ENCODE measurements at places on chromosomes 1 and 21.

DNA sequence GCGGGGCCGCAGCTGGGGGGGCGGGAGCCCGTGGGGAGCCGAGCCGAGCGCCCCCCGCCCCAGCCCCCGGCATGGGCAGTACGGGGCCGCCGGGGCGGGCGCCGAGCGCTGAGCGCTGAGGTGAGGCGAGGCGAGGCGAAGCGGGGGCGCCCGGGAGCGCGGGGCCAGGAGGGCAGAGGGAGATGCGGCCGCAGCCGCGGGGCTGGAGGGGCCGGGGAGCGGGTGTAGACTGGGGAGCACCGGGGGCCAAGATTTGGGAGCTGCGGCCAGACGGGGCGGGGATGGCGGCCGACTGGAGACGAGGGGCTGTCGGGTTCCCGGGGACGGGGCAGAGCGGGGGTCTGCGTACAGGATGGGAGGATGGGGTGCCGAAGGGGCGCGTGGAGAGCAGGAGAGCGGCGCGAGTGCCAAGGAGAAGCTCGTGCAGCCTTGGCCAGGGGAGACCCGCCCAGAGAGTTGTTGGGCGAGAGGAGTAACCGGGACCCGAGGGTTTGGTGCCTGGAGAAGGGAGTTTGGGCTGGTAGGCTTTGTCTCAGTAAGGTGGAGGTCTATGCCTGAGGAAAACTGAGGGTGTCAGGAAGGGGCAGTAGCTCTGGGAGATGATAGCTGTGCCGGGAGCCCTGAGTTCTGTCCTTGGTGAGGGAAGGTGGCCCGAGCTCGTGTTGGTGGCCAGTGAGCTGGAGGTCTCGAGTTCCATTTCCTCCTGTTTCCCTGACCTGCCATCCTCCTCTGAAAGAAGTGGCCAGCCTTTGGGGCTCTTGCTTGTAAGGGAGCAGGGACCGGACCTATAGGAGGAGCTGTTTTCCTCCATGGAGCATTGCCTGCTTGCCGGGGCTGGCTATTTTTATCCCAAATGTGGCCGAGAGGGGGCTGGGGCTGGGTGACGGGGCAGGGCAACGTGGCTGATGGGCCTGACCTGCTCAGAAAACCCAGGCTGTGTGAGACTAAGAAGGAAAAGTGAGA lies 539 bp downstream of the ATP8B2 start:
- peak; percentile 1 for ATAC-seq

GRCh38 chr1:193533853-193534252 lies 347.4 kb upstream of the B3GALT2 start:
- ATAC-seq: no peak

DNA sequence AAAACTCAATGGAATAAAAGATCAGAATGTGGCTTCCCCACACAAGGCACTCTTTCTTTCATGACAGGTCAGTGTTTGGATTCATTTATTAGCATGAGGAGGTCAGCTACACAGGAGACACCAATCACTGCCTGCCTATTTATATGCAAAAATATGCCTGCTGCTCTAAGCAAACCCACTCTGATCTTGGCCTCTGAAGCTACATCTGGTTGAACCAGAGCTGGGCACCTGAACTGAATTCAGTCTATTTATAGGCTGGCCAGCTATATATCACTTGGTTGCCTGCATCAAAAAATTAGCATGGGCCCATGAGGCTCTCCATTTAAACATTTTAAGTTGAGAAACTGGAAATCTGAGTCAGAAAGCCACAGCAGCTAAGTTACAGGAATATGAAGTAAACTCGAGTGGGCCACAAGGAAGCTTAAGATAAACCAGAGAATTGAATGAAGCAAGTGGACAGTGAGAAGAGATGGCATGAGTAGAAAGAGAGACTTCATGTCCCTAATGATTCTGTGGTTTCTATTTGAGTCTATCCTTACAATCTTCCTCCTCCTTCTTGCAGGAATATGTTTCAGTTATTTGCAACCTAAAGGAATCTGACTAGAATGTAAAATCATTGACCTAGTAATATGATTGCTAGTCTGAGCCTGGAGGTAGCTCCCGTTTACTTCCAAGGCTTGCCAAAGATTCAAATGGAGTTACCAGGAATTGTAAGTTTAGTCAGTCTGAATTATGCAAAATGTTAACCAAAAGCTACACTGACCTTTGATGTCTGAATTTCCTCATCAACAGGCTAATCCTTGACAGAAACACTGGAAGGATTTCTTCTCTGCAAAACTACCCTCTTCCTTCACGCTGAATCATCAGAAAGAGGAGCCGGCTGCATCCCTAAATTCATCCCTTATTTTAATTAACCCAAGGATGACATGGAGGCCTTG lies 17.7 kb downstream of the DDAH1 start:
- no peak for ATAC-seq

GRCh38 chr1:81982523-81982922 lies 181.8 kb downstream of the ADGRL2 start:
- no peak for ATAC-seq

DNA sequence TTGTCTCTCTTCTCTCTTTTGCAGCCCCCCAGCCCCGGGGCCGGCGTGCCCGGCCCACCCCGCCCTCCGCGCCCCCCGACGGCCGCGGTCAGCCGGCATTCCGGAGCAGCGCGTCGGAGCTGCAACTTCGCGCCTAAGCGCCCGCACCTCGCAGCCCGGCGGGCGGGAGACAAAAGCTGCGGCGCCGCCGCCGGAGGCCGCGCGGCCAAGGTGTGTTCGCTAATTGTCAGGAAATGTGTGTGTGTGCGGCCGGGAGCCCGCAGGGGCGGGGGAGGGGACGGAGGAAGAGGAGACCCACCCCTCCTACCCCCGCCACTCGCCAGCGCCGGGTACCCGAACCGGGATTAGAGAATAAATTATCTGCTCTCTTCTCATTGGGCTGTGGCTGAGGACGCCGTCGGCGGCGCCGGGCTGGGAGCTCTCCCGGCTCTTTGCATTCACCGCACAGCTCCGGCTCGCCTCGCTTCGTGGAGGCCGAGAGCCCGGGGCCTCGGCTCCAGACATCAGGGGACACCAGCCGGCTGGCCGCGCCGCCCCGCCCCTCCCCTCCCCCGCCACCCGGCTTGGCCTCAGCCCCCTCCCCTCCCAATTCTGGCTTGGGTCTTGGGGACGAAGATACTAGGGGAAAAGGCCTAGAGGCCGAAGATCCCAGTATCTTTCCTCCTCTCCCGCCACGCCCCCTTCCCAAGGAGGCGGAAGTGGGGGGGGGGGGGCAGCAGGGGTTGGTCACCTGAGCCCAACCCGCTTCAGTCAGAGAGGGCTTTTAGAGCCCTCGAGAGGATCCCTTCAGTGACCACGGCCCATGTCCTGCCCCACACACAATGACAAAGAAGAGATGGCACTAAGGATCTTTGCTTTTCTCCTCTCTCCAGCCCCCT lies 1.3 kb upstream of the BLACAT1 start:
- no peak for ATAC-seq

DNA sequence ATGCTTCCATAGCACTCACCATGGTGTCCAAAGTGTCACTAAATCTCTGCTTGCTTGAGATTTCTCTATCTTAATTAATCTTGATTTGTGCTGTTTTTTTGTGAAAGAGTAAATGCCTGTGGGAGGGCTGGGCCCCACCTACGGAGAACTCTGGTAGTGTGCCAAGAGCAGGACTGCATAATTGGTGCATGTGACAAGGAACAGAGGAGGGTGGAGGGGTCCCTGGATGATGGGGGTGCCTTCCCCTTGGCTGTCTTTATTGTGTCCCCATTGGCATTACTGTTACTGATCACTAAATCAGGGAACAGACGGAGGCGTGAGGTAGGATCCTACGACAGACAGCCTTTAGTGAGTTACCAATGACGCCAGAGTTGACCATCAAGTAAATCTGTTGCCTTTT lies 223.4 kb downstream of the DISC1 start:
- ATAC-seq: no peak

- ATAC-seq: no peak
Measured at GRCh38 chr1:86503406-86504136, 34.8 kb downstream of the CLCA1 start.

- no peak for ATAC-seq
Measured at GRCh38 chr1:46030876-46031660, 101.4 kb downstream of the PIK3R3 start.

- no peak for ATAC-seq
Measured at GRCh38 chr1:38127428-38127827, 80.8 kb upstream of the POU3F1 start.

Measured in activated CD4-positive, CD25-positive, alpha-beta regulatory T cell treated with anti-CD3 and anti-CD28 coated beads, Interleukin-2, amount 50 U/mL, for 24 hours (primary cell).